ENCODE measurements at places on chromosomes 3 and 15.

DNA sequence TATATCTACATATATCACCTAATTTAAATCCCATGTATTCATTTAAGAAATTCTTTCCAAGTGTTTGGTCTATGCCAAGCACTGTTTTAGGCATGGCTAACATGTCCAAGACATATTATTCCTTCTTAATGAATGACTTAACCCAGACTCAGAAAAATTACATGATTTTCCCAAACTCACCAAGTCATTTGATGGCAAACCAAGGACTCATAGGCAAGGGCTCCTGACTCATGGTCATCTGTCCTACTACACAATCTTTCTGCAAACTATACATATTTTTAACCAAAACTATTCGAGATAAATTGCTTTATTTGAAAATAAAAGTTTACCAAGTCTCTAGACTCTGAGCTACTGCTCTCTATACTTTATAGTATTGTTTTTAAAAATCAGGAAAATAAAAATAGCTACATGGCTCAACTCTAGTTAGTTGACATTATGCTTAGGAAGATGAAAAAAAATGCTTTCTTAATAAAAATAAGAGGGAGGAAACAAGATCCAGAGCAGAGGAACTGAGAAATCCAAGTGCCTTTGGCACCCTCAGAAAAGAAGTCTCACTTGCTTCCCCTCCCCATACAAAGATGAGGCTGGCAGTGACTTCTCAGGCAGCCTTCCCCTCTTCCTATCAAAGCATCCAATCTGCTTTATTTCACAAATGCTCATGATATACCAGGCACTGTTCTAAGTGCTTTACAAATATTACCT is 182.2 kb downstream of the RSL24D1 start:
- DNase-seq: no peak

GRCh38 chr15:78922527-78922926 is 22.3 kb downstream of the CTSH start:
- no peak for DNase-seq

GRCh38 chr15:78717956-78718656 is 77.1 kb upstream of the CHRNB4 start:
- DNase-seq: no peak

- DNase-seq: no peak
Observed at GRCh38 chr15:36591536-36592411, 12.3 kb downstream of the CDIN1 start.

DNA sequence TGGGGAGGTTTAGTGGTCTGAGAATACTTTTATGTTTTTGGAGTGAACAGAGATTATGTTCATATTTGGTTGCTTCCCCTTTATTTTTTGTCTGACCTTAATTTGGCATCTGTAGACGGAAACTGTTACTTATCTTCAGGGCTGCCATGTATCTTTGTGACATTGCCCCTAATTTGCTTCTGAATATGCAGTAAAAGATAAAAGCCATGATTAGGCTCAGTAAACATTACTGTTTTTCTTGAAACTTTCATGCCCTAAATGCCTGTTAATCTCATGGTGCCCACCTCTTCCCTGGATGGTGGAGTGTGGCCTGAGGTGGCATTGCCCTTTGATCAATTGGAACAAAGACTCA is 106.7 kb downstream of the C3orf70 start:
- no peak for DNase-seq

- no peak for DNase-seq
Observed at GRCh38 chr15:53448232-53449015, 311.0 kb downstream of the WDR72 start.

DNA sequence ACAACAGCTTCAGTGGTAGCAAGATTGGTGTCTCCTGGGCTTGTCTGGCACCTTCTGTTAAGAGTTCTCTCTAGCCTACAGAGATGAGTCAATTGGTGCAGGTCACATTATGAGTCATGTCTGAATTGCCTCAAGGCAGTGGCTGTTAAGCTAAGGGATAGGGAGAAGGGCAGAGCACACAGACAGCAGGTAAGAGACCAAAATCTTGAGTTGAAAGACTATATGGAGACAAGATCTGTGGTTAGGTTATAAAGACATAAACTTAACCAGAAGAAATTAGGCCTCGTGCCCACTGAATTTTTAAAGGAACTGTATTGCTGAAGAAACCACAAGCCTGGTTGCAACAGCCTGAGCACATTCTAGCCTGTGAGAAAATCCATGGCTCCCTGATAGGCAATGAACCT is 19.2 kb upstream of the KPNA1 start:
- peak; percentile 29 for DNase-seq

DNA sequence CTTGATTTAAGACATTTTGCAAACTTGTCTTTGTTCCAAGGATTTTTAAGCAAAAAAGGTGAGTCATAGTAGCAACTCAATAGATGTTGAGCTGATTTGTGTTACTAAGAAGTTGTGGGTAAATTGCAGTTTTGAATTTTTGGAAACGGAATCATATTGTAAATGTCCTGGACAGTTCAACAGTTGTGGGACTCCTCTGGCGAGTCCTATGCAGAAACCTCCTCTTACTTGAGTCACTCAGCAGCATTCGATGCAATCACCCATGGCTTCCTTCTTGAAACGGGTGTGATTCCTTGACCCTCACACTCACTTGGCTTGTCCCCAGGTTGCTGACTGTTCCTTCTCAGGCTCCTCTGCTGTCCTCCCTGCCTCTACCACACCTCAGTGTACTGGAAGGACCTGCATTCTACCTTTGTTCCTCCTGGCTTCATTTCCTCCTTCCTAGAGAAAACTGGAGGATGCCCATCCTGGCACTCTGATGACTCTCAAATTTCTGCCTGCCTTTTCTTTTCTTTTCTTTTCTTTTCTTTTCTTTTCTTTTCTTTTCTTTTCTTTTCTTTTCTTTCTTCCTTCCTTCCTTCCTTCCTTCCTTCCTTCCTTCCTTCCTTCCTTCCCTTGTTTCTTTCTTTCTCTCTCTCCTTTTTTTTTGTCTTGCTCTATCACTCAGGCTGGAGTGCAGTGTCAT is 52.8 kb upstream of the DGKG start:
- no peak for DNase-seq

DNA sequence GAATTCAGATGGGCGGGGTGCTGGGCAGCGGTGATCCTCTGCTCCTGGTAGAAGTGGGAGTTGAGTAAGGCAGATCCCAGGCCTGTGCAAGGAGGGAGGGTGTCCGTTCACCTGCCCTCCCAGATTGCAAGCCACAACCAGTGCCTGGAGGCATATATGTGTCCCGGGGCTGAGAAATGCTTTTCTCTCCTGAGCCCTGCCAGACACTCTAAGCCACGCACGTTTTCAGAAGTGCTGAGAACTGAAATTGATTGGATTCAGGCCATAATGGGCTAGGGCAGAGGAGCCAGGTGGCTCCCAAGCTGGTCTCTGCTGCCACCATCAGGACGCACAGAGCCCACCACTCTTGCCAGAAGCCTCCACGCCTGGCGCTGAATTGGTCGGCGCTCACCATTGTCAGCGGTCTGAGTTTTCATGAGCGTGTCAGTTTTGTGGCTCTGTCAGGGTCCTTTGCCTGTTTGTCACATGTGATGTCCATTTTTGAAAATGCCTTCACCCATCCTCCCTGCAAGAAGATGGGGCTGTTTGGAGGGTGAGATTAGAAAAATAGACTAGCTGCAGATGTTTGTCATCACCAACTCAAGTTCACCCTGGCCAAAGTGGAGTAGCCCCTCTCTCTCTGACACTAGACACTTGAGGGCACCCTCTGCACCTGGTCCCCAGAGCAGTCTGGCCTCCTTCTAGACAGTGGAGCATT is 15.4 kb upstream of the BFSP2 start:
- DNase-seq: peak; percentile 46

DNA sequence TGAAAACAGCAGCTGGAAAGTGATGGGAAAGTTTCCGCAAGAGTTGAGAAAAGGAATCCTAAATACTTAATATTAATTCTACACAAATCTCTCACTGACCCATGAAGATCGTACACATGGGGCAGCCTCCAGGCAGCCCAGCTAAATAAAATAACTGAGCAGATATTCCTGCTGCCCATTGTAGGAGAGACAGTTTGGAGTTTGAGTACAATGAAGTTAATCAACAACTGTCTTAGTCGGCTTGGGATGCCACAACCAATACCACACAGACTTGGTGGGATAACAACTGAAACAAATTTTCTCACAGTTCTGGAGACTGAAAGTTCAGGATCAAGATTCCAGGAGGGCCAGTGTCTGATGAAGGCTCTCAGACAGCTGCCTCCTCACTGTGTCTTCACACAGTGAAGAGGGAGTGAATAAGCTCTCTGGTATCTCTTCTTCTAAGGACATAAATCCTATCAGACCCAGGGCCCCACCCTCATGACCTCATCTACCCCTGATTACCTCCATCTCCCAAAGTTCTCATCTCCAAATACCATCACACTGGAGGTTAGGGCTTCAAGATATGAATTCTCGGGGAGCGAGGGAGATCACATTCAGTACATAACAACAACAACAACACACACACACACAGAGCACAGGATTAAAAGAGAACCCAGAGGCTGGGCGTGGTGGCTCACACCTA is 9.7 kb downstream of the TRPM7 start:
- no peak for DNase-seq

- DNase-seq: peak; percentile 34
Observed at GRCh38 chr3:128698211-128699047, 27.6 kb upstream of the RAB7A start.

- no peak for DNase-seq
Observed at GRCh38 chr15:79475306-79475705, 43.2 kb downstream of the MINAR1 start.

DNA sequence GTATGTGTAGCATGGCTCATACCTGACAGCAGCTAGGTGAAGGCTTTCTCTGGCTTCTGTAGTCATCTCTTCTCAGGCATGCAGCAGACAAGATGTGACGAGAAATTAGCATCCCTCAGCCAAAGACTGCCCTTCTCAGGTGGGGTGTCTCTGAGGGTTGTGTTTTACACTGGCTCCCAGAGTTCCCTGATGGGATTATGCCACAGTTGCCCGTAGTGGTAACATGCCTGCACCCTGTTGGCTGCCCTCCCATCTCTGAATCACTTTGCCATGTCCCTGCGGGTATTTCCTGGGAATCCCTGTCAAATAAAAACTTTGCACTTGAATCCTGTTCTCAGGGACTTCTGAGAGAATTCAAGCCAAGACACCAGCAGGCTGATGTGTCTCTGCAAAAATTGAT is 70.5 kb downstream of the LRTM1 start:
- no peak for DNase-seq

DNA sequence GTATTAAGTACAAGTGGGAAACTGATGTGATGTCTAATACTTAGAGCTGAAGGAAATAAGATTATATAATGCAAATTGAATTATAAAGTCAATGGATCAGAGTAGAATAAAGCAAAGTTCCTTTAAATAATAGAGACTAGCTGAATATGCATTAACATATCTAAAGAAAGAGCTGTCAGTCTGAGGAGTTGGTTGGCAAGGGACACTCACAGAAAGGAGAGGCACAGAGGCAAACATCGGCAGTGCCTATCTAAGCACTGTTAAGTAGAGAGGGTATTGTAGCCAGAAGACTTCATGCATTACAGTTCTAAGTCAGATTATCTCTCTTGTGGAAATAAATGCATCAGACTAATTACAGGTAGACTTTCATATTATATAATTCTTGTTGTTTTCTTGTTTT is 16.6 kb downstream of the NRG4 start:
- DNase-seq: no peak

GRCh38 chr3:51710631-51711351 is 3.9 kb downstream of the GRM2 start:
- no peak for DNase-seq

- peak; percentile 17 for DNase-seq
Observed at GRCh38 chr15:48965972-48966371, 2.3 kb upstream of the SHC4 start.

GRCh38 chr3:151009981-151010380 is 37.5 kb upstream of the CLRN1 start:
- DNase-seq: no peak

DNA sequence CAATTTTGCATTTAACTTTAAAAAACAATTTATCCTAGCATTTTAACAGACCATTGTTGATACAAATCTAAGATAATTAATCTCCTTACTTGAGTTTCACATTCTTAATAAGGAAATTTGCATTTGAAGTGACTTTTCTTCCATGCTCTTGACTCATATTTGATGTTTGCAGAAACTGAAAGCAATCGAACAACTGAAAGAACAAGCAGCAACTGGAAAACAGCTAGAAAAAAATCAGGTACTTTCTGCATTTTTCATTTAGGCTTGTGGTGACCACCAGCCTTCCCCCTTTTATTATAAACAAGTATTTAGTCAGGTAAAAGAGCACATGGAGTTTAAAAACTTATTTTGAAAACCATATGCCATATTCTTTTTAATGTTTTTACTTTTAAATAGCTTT is 20.1 kb upstream of the SELENOT start:
- DNase-seq: no peak

- DNase-seq: no peak
Observed at GRCh38 chr3:13709706-13710105, 160.8 kb downstream of the FBLN2 start.

DNA sequence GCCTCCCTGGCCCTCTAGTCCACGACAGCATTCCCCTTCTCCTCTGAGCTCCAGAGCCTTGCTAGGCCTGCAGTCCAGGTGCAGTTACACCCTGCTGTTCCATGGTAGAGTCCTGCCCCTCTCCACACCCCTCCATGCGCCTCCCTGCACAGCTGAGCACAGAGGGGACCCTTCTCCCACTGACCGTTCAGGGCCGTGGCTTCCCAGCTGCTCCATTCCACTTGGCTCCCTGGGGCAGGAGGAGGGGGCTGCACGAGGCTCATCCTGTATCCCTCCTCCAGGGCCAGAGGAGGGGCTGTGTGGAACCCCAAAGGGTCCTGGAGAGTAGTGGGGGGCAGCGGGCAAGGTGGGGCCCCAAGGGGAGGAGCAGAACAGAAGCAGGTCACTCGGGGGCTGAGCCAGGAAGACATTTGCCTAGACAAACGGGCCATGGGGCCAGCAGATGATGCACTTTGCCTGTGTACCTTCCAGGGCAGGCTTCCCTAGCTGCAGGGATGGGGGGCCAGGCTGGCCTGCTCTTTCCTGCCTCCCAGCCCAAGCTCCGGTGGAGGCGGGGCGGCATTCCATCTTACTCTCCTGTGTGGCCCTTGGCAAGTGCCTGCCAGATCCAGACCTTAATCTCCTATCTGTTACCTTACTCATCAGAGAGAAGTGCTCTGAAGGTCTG is 20.7 kb upstream of the GOLGA6C start:
- no peak for DNase-seq

DNA sequence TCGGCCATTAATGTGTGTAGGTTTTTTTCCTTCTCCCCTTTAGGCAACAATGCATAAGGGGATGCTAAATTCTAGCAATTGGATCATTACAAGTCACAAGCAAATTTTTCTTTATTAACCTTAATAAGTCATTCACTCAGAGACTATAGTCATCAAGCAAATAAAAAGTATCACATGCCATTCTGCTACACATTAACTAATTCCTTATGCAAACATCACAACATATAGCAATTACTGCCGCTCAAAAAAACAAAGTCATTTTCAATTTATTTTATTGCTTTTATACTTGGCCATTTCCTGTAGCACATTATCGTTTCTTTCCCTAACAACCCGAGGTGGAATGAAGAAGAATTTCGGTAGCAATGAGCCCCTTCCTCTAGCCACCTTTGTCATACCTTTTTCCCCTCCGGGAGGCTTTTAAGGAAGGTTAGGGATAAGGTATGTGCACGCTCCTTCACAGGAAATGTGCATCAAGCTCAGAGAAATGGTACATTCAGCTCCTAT is 421.2 kb downstream of the TIGIT start:
- no peak for DNase-seq
